Dorsolateral prefrontal cortex (tissue), 122 donors: ENCODE measurements at places on chromosomes 16 and 17. TPM values are rescaled to one million over a fixed set of nuclear protein-coding genes. Genes with fewer than 3 reads are reported as not detected.
A peak's percentile ranks its signal among the peaks of the same experiment; 100 is the strongest.

Gene PAFAH1B1
- total RNA-seq, result 341 TPM

Gene KRTAP16-1
- not detected for total RNA-seq

DNA sequence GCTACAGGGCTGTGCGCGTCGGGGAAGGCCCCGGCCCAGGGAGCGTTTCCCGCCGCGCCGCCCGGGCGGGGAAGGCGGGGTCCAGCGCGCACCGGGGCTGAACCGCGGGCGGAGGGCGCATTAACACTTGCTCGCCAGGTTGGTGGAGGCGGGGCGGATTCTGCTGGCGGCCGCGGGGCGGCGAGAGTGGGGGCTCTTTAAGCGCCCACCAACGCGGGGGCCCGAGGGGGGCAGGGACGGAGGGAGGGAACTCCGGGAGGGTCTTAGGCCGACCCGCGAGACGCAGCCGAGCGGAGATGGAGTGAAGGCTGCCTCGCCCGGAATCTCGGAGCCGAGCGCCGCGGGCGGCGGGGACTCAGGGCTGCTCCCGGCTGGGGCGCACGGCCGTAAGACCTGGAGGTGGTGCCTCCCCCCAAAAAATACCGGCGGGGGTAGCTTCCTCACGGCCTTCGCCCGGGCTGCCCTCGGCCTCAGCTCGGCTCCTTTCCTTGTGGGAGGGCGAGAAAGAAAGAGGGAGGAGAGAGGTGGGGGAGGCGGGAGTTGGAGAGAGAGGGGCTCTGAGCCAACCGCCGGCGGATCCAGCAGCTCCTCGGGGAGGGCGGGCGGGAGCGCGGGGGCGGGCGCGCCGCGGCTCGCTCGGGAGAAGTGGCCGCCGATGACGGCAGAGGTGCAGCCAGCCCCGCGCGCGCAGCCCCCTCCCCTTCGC is 415 bp upstream of the FOXF1 start:
- no peak for DNase-seq

- DNase-seq, result no peak
These were observed 77.3 kb downstream of the RPTOR start for GRCh38 chr17:80621997-80622357.

DNA sequence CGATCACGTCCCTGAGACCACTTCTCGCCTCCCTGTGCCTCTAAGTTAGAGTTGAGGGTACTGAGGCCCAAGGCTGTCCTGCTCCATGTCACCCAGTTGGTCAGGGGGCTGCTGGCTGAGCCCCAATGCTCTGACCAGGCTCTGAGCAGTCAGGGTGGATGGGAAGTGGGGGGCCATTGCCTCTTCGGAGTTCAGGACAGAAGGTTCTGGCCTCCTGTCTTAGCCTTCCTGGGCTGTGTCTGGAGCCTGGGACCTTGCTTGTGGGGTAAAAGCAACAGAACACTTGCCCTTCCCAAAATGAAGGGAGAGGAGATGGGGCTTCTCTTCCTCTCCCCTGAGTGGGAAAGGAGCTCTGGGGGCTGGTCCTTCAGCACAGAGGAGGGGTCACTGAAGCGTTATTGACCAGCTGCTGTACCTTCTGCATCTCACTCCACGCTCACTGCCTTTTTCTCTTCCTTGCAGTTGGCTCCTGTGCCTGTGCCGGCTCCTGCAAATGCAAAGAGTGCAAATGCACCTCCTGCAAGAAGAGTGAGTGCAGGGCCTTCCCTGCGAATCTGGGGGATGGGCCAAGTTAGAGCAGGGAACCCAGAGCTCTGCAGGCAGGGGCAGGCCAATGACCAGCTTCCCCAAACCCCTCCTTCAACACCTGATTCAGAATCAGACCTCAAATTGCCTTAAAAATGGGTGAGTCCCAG is 580 bp downstream of the MT1X start:
- DNase-seq, result peak; percentile 42

DNA sequence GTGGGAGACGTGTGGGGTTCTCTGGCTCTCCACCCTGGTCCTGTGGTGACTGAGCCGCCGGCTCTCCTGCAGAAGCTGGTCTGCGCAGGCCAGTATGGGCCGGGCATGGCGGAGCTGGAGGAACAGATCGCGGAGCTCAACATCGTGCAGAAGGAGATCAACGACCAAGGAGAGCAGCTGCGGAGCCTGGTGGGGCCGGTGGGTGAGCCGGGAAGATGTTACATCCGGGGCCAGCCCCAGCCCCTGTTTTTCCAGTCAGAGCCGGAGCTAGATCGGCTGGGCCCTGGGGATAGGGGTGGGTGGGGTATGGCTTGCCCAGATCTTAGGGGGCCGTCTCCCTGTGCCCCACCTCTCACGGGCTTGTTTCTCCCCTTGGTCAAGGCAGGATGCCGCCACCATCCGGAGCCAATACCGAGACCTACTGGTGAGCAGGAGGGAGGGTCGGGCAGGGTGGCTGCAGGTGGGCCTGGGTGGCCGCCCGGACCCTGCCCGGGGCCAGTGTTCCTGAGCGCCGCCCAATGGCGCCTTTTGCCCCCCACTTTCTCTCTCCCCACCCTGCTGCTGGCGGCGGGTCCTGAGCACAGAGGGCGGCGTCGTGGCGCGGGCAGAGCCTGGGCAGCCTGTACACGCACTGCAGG is 5.0 kb downstream of the EVPLL start:
- no peak for DNase-seq

DNA sequence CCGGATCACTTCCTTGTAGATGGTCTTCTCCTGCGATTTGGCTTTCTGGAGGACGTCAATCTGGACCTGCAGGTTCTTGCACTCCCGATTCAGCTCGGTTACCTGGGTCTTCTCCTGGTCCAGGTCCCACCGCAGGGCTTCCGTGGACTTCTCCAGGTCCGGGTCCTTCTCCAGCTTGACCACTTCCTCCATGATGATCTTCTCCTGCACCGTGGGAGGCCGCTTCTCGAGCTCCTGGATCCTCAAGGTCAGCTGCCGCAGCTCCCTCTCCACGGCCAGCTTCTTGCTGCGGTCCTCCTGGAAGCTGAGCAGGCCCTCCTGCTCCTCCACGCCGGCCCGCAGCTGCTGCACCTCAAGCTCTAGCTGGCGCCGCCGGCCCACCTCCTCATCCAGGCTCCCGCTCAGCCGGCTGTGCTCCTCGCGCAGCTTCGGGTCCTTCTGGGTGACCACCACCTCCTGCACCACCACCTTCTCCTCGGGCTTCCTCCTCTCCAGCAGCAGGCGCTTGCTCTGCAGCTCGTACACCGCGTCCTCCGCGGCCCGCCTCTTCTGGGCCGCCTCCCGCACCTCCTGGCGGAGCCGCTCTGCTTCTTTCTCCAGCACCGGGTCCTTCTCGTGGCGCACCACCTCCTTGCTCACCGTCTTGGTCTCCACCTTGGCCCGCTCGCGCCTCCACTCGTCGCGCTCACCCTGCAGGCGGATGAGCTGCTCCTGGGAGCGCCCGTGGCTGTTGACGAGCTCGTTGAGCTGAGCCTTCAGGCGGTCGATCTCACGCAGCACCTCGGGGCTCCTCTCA is 8.2 kb downstream of the CDK3 start:
- no peak for DNase-seq

GRCh38 chr17:36600936-36601302 is 464 bp upstream of the MRM1 start:
- no peak for DNase-seq

- DNase-seq, result peak; percentile 87
These were observed 20.6 kb downstream of the ADAM11 start for GRCh38 chr17:44779211-44780025.

GRCh38 chr16:79132701-79133100 is 467.8 kb downstream of the MAF start:
- no peak for DNase-seq
